Aorta (tissue), 5 donors: ENCODE measurements at places on chromosomes 11 and 22. TPM values are rescaled to one million over a fixed set of nuclear protein-coding genes. Genes with fewer than 3 reads are reported as not detected.

DNA sequence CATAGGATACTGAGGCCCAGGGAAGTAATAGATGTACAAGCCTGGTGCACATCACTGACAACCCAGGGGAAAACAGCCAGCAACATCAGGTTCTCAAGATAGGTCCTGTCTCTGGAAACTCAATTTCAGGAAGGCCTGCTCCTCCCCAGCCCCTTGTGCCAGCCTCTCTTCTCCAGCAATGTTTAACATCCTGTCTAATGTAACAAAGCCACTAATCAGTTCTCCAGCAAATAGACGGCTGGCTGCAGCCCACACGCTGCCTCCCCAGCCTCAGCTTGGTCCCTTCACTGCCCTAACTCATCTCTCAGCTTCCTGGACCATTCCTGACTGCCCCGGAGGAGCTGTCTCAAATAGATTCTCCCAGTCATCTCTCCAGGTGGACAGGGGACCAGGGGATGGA lies 37.8 kb downstream of the RPL27A start:
- no peak for DNase-seq

DNA sequence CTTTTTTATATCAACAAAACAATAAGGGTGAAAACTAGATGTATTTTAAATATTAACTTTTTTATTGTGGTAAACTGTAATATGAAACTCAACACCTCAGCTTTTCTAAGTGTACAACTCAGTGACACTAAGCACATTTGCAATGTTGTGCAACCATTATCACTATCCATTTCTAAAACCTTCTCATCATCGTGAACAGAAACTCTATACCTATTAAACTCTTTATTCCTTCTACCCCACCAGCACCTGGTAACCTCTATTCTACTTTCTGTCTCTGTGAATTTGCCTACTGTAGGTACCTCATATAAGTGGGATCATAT lies 9.4 kb downstream of the HORMAD2 start:
- DNase-seq = no peak

The PATE1 gene
- polyA plus RNA-seq = not detected

- no peak for DNase-seq
Observed at GRCh38 chr22:35568751-35569739, 28.4 kb downstream of the RASD2 start.

DNA sequence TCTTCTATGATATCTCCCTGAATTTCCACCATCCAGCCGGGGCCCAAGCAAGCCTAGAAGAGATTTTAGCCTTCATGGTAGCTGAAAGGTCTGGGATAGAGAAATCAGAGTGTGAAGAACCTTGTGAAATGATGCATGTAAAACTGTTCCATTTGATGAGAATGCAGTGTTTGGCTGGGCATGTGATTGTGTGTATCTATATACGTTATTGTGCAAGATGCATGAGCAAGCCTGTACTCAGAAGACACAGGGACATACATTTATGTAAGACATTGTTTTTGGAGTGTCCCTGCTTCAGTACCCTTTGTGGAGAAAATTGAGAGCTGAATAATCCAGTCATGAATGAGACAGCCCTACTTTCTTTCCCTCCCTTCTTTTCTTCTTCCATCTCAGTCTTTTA lies 15.2 kb upstream of the OR52K2 start:
- no peak for DNase-seq

DNA sequence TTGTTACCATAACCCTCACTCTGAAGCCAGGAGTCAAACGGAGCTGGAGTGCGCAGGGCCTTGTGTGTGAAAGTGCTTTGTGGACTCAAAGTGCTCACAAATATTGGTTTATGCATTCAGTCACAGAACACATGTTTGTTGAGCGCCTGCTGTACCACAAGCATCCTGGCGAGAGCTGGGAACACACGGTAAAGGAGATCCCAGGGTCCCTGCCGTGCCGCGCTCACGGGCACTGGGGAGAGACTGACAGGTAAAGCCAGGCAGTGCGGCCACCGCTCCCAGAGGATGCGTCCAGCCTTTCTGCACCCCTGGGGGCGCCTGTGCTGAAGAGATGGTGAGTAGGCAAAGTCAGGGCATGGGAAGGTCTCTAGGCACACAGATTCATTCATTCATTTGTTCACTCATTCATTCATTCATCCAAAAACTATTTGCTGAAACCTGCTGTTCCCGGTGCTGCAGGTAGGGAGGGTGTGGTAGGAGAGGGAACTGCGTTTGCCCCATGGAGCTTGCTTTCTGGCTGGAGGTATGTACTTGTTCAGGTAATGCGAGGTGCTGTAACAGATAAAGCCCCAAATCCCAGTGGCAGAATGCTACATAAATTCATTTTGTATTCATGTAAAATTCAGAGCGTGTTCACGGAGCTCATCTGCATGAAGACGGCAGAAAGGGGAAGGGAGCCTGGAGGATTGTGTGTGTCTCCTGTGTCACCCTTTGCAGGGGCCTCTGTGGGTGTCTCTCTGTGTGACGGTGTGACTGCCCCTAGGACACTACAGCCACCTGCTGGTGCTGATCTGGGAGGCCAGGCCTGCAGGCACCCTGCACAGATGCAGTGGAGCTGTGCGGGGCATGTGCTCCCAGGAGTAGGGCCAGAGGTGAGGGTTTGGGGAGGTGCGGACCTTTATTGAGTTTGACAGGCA lies 167.0 kb upstream of the B3GAT1 start:
- DNase-seq = peak; percentile 67

DNA sequence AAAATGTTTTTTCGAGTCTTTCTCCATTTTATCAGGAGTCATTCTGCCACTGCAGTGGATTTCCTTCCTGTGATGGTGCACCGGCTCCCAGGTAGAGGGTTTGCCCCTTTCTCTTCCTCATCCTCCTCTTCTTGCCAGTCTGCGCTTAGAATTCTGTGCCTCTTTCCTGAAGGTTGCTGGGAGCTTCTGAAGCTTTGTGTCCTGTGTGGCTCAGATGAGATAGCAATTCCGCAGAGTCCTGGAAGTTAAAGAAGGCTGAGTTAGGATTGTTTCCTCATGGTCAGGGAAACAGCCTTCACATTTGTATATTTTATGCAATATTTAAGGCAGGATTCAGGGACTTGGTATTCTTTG lies 264 bp downstream of the BCO2 start:
- no peak for DNase-seq

GRCh38 chr11:8015753-8016239 lies 28.7 kb downstream of the EIF3F start:
- DNase-seq = no peak

The OR51E2 gene
- not detected for polyA plus RNA-seq

GRCh38 chr11:69110451-69110850 lies 45.3 kb upstream of the SMIM38 start:
- no peak for DNase-seq
